ENCODE measurements at places on chromosomes 2 and 18.

DNA sequence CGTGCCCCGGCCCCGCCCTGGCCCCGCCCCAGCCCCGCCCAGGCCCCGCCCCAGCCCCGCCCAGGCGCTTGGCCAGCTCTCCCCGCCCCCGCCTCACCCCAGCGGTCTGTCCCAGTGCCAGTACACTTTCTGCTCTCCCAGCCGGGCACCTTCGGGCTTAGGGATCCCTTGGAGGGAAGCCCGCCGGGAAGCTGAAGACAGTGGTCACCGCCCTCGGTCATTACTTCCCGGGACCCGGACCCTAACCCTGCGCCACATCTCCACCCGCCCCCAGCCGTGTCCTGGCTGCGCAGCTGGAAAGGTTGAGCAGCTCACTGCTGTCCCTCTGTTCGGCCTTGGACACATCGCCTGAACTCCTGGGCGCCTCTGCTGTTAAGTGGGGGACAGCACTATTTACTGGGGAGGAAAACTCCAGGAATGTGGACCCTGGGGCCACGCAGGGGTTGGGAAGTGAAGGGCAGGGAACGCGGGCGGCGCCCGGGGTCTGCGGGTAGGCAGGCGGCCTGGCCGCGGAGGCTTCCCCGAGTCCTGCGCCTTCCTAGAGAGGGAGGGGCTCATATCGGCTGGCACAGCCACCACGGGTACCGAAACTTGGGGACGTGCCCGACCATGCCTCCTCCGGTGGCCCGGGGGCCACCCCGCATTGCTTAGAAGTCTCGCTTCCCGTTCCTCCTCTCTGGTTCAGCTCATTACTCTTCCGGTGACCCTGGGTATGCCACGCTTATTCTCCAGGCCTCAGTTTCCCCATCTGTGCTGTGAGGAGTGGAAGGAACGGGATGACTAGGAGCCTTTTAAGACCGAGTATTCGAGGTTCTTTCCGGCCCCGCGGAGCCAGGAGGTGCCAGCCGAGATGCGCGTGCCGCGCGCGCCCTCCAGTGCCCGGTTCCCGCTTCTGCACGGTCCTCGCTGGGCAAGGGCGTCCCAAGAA is 121.0 kb downstream of the GYPC start:
- peak; percentile 86 for DNase-seq

- DNase-seq = no peak
These were observed 40.8 kb upstream of the MYO1B start for GRCh38 chr2:191204433-191204832.

- no peak for DNase-seq
These were observed 62.6 kb downstream of the ETAA1 start for GRCh38 chr2:67459761-67460160.

DNA sequence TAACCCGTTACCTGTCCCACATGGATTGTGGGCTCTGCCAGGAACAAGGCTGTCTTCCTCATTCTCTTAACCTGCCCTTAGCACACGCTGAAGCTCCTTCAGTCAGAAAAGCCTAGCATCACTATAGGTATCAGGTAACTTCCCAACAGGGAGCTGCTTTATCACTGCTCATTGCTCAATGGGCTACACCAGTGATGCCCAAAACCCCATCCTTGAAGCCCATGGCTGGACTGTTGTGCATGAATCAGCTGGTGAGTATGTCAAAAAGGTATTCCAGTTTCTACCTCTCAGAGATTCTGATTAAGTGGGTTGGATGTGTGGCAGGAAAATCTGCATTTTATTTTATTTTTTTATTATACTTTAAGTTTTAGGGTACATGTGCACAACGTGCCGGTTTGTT is 362.2 kb downstream of the LRATD1 start:
- no peak for DNase-seq

DNA sequence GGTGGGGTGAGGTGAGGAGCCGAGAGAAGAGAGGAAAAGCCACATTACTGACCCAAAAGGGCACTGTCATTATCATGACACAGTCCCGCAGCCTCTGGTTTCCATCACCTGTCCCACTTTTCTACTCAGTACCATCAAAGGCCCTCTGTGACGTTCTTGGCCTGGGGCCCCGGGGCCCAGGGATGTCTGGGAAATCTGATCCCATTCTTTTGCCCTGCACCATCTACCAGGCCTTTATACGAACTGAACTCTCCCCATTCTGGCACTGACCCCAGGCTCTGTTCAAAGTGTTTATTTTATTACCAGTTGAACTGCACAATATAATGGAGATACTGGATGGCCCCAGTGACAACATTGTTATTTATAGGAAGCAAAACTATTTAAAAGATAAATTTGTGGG is 89.1 kb downstream of the COL6A3 start:
- DNase-seq = no peak

DNA sequence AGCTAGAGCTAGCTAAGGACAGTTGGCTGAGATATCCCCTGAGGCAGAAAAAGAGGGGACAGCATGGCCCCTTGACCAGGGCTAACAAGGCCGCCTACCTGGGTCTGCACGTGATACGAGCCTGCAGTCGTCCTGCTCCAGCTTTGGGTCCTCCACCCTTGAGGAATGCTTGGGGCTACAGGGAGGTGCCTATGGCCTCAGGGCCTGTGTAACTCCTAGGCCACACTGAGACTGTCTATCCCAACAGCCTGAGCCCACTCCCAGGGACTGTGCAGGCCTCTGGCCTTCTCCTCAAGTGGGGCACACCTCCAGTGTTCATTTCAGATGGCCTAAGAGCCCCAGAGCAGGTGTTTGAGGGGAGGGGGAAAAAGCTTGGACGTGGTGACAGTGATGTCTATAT is 136.7 kb upstream of the SATB2 start:
- DNase-seq = no peak

DNA sequence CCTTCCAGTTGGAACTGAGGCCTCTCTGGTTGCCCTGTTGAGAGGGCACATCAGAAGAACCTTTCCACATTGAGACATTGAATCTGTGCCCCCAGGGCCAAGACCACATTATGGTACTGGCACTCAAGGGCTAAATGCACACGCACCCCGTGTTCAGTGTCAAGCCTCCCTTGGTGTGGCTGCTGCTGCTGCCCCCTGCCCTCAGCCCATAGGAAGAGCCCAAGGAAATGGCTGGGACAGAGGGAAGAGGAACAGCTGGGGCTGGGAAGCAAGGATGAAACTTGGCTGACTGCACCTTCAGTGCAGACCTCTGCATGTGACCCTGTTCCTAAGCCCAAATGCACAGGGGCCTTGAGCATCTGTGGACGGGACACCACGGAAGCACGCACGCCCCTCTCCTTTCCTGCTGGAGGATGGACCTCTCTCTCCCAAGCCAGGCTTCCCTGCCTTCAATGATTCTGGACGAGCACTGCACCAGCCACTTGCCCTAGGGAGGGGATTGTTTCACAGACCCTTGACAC is 40.2 kb downstream of the NIFK start:
- DNase-seq = no peak

DNA sequence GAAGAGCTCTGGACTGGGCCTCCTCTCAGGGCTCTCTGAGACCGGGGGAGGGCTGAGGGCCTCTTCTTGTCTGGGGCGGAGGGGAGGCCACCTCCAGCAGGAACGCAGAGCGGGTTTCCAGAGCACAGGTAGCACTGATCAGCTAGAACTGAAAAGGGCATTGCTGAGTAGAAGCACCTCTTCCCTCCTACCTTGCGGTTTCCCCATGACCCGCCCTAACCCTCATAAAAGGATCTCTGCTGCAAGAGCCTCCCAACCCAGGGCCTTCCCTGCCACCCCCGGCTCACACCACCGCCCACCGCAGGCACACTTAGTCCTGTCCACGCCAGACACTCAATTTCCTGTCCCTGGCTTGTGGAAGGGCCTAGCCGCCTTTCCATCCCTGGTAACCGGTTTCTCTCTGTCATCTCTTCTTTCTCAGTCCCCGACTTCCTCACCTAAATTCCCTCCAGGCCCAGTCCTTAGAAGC is 966 bp downstream of the ADCY3 start:
- DNase-seq = peak; percentile 31

GRCh38 chr2:21656330-21657075 is 532.7 kb downstream of the TDRD15 start:
- no peak for DNase-seq

DNA sequence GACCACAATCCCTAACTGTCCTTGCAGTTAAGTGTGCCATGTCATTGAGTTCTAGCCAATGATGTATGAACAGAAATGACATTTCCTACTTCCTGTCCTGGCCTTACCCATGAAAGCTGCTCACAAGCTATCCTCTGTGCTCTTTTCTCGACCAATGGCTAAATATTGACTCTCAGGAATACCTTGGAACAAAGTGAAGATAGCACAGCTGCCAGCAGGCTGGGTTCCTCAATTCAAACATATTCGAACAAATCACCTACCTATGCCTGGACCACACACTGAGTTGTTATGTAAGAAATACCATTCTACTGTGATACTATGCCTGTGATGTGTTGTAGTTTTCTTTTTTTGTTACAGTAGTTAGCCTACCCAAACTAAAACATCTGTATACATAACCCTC is 65.1 kb downstream of the GAREM1 start:
- DNase-seq = no peak

- no peak for DNase-seq
These were observed 135.7 kb downstream of the NUP35 start for GRCh38 chr2:183259921-183260320.

- no peak for DNase-seq
These were observed 76.2 kb upstream of the CHRNA1 start for GRCh38 chr2:174840436-174840835.

DNA sequence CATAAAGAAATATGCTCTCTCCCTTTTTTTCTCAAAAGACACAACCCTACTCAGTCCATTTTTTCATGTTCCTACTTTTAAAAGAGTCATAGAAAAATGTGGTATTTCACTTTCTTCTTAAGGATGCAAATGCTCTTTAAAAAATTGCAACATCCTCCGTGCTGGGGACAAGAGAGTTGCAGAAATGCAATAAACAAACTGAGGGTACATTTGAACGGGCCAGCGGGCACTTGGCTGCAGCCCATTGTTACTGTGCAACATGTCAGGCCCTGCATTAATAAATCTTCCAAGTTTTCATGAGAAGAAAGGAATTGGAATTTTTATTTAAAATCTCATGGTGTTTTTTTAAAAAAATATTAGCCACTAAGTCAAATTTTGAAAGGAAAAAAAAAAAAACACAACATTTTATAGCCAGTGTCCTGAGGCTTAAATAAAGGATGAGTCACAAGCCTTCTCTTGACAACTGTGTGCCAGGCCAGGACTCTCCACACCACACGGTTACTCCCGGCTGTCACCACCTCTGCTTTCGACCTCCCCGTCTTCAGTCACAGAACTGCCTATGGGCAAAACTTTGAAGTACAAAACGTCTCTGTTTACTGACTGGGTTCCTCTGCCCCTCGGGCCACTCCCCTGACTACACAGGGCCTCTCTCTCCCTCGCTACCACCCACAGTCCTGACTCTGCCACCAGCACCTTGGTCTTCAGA is 57.5 kb upstream of the MFF start:
- DNase-seq = no peak

DNA sequence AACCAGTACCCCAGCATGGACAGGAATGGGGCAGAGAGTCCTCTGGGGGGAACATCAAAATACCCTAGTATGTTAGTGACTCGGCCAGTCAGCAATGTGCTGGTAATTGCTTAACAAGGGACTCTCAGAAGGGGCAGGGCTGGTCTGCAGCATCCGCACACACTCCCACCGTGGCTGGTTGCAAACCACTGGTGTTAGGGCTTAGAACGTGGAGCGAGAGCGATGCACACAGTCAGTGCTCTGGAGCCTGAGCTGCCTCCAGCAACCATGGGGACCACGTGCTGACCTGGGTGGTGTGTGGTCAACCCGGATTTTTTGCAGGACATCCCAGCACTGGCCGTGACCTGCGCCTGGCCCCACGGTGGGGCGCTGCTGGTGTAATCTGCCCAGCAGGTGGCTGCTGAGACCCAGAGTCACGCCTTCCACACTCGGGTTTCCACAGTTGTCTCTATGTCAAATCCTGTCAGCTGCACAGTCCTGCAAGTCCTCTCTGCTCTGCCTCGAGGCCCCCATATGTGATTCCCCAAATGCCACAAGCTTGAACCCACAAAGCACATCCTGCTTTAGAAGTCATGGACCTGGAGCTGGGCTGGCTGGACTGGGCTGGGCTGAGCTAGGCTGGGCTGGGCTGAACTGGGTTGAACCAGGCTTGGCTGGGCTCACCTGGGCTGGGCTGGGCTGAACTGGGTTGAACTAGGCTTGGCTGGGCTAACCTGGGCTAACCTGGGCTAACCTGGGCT is 50.6 kb upstream of the GPC1 start:
- DNase-seq = peak; percentile 1

GRCh38 chr18:57998461-57998860 is 45.6 kb upstream of the NEDD4L start:
- no peak for DNase-seq

GRCh38 chr18:38241736-38242135 is 676.1 kb upstream of the CELF4 start:
- no peak for DNase-seq

DNA sequence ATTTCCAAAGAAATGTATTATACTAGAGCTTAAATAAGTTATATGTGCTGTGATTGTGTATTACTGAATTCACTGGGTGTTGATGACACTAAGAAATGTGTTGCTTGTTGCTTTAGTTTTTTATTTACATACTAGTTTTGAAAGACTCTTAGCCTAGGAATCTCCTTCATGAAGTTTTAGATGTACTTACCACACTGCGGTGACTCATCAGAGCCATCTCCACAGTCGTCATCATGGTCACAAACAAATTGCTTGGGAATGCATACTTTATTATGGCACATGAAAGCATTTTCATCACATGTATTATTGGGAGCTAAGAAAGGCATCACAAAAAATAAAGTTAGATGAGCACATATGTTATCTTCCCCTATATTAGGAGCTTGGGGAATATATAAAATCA is 1624.2 kb downstream of the LRP1B start:
- no peak for DNase-seq

DNA sequence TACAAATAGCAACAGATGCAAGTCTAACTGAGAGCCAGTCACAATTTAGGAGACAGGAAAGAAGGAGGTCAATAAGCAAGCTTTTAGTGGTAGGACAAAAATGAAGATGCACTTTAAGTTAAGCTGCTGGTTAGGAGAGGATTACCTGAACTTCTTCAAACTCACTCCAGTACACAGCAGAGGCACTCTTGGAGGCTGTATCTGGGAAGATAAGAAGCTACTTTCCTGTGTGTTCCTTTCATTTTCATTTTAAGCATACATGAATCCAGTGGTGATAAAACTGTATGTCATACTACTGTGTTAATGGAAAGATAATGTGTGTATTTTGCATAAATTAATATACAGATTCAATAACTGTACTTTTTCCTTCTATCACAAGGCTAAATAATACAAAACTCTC is 49.6 kb downstream of the HYCC2 start:
- no peak for DNase-seq

GRCh38 chr2:197113275-197113711 is 186.8 kb upstream of the PGAP1 start:
- DNase-seq = no peak

DNA sequence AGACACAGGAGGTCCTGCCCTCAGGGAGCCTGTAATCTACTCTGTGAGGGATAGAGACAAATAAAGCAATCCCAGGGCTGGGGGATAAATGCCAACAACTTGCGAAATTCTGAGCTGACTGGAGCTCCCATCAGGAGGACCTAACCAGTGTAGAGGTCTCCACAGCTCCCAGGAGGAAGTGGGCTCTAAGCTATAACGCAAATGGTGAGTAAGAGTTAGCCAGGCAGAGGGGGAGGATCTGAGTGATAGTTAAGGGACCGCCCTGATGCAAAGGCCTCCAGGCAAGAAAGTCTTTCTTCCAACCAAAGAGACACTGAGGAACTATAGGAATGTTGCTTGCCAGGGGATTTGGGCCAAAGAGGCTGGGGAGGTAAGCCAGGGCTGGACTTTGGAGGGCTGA is 16.0 kb upstream of the ZNF532 start:
- DNase-seq = no peak

All from nephron progenitor cell (in vitro differentiated cells).